ENCODE measurements at places on chromosomes 5 and 9.

- no peak for DNase-seq
These were observed 179.2 kb downstream of the FGF18 start for GRCh38 chr5:171598641-171599152.

DNA sequence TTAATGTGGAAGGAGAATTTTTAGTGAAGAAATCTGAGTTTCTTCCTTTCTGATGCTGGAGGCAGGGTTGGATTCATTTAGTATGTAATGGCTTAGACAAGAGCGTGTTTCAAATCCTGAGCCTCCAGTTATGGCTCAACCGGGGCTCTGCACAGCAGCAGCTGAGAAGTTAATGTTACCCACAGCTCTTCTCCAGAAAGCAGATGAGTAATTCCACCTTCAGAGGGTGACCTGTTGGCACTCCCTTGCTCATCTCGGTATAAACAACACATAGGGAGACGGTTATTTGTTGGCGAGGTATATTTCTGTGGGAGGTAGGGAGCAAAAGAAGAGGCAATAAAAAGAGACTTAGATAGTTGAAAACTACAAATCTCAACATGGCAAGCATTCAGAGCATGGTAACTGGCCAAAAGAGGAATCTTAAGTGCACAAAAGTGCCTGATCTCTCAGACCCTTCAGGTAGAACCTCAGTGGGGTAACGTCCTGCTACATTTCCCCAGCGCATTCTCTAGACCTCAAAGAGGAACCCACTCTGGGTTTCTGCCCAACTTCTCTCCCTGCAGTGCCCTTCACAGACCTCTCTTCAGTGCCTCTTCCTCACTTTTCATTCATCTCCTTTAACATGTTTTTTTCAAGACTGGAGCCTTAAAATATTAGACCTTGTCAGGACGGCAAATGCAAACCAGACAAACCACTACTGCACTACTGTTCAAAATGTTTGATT is 417.5 kb upstream of the ADAMTSL1 start:
- no peak for DNase-seq

DNA sequence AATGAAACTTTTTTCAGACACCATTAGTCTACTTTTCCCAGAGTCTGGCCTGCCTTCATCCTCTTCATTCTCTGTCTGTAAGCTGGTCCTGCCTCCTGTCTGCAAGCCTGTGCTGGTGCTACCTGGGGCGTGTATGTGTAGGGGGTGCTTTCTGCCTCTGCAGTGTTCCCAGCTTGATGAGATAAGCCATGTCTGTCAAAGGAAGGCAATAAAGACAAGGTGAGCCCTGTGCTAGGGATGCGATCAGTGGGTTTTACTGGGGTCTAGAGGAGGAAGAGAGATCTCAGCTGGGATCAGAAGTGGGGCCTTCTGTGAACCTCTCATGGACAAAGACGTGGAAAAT is 78.0 kb upstream of the TGFBR1 start:
- DNase-seq: no peak

- no peak for DNase-seq
These were observed 205.3 kb upstream of the WWC1 start for GRCh38 chr5:168086104-168086610.

GRCh38 chr9:94033383-94033782 is 50.9 kb upstream of the PTPDC1 start:
- no peak for DNase-seq

GRCh38 chr5:12277504-12278192 is 373.4 kb upstream of the CTNND2 start:
- no peak for DNase-seq

GRCh38 chr5:146006470-146007190 is 70.3 kb downstream of the SH3RF2 start:
- DNase-seq: no peak

DNA sequence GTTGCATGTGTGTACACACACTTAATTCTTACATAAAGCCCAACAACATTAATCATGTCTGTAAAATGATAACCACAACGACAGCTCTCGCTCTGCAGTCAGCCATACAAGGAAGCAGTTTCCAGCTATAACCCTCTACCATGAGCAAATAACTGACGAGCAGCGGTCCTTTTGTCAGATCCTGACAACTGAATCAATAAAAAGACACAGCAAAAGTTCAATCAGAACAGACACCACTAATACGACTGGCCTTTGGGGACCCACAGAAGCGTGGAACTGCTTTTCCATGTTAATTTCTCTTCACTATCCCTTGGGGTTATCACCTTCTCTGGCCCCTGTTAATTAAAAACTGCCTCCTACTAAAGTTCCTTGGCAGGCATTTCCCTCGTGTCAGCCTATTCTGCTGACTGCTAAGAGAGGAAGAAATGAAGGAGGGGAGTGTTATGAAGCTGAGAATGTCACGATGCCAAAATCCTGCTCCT is 722.8 kb upstream of the GRAMD2B start:
- peak; percentile 59 for DNase-seq
